ENCODE measurements at places on chromosomes 2 and 18.

DNA sequence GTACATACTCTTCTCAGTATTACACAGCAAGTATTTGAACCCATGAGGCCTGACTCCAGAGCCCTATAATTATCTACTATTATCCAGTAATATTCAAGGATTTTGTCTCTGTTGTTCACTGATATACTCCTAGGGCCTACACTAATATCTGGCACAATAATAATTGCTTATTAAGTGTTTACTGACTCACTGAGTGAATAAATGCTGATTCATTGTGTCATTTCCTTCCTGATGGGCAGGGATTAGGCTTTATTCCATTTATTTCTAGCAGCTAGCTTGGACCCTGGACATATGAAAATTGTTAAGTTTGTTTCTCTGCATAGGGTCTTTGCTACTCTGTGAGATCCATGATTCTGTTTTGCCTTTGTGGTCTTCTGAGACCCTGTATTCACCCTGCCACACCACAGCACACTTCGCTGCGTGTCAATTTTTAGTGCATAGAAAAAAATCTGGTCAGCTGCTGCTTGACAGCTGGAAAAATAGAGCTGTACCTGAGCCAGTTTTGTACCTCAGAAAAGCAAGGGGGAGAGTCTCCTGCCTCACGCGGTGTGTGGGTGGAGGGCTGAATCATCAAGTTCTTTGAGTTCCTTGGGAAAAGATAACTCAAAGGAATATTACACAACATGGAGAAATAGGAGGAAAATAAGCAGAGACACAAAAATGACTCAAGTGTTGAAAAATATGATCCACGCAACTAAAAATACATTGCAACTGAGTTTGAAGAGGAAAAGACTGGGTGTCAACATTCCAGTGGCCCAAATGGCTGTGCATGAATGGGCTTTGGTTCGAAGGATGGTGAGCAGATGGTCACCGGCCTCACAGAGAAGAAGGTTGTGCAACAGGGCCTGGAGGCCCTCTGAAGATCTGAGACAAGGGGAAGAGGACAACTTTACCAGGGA, 18.9 kb upstream of the DPP4 start:
- peak; percentile 90 for DNase-seq

DNA sequence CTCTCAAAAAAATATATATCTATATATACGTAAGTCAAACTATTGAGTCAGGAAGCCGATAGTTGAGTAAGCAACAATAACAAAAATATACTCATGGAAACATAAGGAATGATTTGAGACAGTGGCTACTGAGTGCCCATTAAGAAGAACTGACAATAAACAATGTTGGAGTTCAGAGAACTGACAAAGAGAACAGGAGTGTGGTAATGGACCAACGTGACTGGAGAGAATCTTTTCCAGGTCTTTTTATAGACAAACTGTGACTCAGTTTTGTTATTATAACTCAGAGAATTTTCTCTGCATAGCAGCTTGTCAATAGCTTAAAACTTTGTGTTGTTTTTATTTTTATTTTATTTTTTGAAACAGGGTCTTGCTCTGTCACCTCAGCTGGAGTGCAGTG, 4.6 kb upstream of the GALM start:
- no peak for DNase-seq

- DNase-seq, result no peak
Measured at GRCh38 chr2:84776011-84776410, 104.9 kb downstream of the TRABD2A start.

DNA sequence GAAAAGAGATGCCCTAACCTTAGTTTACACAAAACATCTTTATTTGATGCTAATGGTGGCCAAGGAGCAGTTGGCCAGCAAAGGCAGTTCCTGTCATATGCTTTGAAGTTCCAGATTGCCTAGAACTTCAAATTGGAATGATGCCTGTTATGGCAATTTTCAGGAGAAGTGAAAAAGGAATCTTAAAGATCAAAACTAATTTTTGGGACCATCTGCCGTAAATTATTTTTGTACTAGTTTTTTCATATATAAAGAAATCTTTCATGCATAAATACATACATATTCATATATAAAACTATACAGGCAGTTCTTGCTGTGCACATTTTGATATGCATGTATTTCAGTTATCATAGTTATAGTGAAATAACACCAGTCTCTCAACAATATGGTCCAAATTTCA, 1185.6 kb upstream of the FAM98A start:
- DNase-seq, result no peak

- no peak for DNase-seq
Measured at GRCh38 chr2:10486601-10487079, 38.5 kb upstream of the ODC1 start.

- DNase-seq, result no peak
Measured at GRCh38 chr18:70243131-70243929, 37.8 kb upstream of the RTTN start.

Data from fibroblast of skin of right biceps (primary cell).